ENCODE measurements at places on chromosomes 4 and X. TPM values are rescaled to one million over a fixed set of nuclear protein-coding genes. Genes with fewer than 3 reads are reported as not detected.
A peak's percentile ranks its signal among the peaks of the same experiment; 100 is the strongest.

COL4A6 gene
- polyA plus RNA-seq: 17.5 TPM

- DNase-seq: no peak
These were observed 82.9 kb upstream of the EXOC1L start for GRCh38 chr4:55736605-55737183.

- no peak for DNase-seq
These were observed 147.5 kb downstream of the STOX2 start for GRCh38 chr4:184052616-184053015.

SPINK2 gene
- 0.67 TPM for polyA plus RNA-seq

CITED1 gene
- 0.89 TPM for polyA plus RNA-seq

DNA sequence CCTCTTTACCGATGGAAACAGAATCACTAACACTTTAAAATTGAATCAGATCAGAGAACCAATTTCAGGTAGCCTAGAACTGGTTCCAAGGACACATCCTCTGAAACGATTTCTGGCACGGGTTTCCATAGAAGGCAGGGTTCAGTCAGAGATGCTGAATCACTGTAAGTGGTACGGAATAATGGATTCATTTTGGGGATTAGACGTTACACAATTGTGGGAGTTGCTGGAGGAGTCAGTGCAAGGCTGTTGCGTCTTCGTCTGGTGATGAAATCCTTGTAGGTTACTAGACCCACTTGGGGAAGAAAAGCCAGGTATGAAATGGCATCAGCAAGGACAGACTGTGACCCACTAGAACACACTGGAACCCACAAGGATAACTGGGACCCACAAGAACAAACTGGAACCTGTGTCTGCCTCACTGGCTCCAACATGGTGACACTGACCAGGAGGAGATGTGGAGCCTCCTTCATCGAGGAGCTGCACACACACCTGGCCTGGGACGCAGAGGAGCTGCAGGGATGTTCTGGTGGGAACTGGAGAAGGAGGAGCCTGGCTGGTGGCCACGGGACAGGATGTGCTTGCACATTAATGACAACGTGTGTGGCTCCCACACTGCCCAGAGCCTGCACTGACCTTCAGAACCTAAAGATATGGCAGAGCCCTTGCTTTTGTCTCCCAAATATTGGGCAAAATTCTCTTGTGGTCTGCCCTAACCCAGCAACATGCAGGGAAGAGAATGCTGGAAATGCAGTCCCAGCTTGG, 105.1 kb downstream of the TRAPPC11 start:
- no peak for DNase-seq

DNA sequence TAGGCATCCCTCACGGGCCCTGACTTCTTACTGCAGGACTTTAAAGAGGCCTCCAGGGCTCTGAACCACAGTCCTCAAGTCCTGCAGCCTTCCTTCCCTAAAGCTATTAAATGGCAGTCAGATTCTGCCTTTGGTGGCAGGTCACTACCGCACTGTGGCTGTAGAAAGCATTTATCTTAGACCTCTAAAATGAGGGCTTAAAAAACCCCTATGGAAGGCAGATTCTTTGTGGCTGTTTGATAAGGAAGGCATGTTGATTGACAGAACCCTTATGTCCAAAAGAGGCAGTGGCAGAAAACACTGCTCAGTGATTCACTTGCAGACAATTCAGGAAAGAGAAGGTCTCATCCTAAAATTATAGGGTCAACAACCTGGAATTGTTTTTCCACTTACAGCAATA, 79.2 kb downstream of the FBXL5 start:
- DNase-seq: no peak

DNA sequence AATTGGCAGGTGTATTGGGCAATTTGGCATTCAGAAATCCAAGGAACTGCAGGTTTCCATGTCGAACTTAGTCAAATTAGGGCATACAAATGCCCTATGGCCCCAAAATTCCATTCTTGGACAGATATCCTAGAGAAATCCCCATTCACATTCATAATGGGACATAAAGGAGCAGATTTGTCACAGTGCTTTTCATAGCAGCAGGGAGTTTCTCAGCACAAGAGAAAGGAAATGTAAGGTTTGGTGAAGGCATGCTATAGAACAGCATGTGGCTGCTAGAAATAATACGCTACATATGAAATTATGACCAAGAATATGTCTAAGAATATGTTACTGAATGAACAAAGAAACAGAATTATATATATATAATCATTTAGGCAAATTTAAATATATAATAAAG, 437.5 kb upstream of the BOD1L1 start:
- no peak for DNase-seq

RHOH gene
- 1.1 TPM for polyA plus RNA-seq

- no peak for DNase-seq
These were observed 5.7 kb downstream of the NSG1 start for GRCh38 chr4:4392501-4393183.

DNA sequence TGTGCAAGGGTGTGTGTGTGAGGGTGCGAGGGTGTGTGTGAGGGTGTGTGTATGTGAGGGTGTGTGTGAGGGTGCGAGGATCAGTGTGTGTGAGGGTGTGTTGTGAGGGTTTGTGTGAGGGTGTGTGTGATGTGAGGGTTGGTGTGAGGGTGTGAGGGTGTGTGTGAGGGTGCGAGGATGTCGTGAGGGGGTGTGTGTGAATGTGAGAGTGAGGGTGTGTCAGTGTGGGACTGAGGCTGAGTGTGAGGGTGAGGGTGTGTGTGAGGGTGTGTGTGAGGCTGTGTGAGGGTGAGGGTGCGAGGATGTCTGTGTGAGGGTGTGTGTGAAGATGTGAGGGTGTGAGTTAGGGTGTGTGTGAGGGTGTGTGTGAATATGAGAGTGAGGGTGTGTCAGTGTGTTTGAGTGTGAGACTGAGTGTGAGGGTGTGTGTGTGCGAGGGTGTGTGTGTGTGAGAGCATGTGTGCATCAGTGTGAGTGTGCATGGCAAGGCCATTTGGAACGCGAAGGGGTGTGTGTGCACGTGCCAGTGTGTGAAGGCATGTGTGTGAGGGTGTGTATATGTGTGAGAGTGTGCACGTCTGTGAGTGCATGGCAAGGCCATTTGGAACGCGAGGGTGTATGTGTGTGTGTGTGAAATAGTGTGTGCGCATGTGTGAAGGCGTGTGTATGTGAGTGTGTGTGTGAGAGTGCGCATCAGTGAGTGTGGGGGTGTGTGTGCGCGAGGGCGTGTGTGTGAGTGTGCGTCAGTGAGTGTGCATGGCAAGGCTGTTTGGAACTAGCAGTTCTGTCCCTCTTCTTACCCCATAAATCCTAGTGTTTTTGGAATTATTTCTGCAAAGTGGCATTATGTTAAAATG, 69.8 kb downstream of the RGS12 start:
- DNase-seq: no peak

- DNase-seq: no peak
These were observed 34.3 kb downstream of the CLDN34 start for GRCh38 chrX:10001496-10001895.

- DNase-seq: no peak
These were observed 32.0 kb downstream of the LAS1L start for GRCh38 chrX:65502618-65503017.

- no peak for DNase-seq
These were observed 52.0 kb downstream of the SEC24D start for GRCh38 chr4:118783887-118784286.

DNA sequence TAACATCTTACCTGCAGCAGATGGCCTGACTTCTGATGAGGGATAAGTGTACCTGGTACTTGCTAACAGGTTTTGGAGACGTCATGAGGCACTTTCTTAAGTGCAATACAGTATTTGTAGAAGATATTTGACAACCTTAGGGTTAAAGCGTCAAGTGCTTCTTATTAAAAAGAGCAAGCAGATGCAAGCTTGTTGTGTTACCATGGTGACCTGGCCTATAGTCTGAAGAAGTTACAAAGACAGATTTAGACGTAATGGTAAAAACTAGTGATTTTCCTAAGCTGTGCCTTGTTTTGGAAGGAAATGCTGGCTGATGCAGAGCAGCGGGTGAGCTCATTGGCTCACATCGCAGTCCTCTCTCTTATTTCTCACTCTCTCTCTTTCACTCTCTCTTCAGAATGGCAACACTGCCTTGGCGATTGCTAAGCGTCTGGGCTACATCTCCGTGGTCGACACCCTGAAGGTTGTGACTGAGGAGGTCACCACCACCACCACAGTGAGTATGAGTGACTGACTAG, 243.6 kb downstream of the ANK2 start:
- peak; percentile 80 for DNase-seq
